ENCODE measurements at places on chromosomes 11 and 22. TPM values are rescaled to one million over a fixed set of nuclear protein-coding genes. Genes with fewer than 3 reads are reported as not detected.

DNA sequence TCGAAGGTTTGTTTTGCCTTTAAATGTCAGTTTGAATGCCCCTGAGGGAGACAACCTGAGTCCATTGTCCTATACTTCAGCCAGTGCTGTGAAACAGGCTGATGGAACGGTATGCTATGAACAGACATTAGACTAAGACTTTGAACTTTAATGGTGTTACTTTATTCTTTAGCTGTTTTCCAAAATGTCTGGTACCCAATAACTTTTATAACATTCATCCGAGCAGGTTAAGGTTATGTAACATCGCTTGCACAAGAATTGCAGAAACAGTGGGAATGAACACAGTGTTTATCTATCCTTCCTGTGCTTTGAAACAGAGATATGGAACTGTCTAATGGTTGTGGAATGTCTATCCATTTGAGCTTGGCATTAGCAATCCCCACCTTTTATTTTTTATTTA lies 12.5 kb upstream of the PTS start:
- H3K27me3 ChIP-seq = peaks cover 9% of the 10 kb centered on the region
- DNase-seq = no peak
- H3K36me3 ChIP-seq = no peaks in the 10 kb centered on the region
- no peak overlapping the region for H3K4me3 ChIP-seq

ROBO4 gene
- not detected for total RNA-seq

FCHSD2 gene
- 30.8 TPM for total RNA-seq

GRCh38 chr11:61503135-61503770 lies 5.3 kb upstream of the LRRC10B start:
- peaks cover 23% of the 10 kb centered on the region for H3K4me1 ChIP-seq
- no peaks in the 10 kb centered on the region for H3K36me3 ChIP-seq
- no peak overlapping the region for H3K27ac ChIP-seq
- DNase-seq = no peak

RFPL3 gene
- total RNA-seq = 0.24 TPM

- peak overlapping the region; percentile 13 for H3K4me3 ChIP-seq
- peak overlapping the region; percentile 50 for H3K27ac ChIP-seq
- H3K27me3 ChIP-seq = no peaks in the 10 kb centered on the region
Measured at GRCh38 chr11:129992161-129992944, 10.3 kb downstream of the PRDM10 start.

DNA sequence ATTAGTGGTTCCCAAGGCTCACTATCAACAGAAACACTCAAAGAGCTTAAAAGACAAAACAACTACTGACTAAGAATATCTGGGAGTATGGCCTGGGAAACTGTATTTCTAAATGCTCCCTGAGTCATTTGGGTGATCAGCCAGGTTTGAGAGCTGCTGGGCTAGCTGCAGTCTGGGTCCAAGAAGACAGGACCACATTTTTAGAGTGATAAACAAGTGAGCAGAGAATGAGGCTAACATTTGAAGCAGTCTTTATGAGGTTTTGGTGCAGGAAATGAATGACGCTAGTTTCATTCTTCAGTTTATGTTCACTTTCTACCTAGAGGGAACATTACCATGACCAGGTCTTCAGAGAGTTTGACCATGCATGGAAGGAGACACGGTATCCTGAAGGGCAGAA lies 97.7 kb downstream of the TEAD1 start:
- peaks cover 46% of the 10 kb centered on the region for H3K4me1 ChIP-seq
- peaks cover 28% of the 10 kb centered on the region for H3K36me3 ChIP-seq
- no peaks in the 10 kb centered on the region for H3K27me3 ChIP-seq
- H3K27ac ChIP-seq = no peak overlapping the region
- H3K4me3 ChIP-seq = no peak overlapping the region
- DNase-seq = no peak

- H3K27me3 ChIP-seq = no peaks in the 10 kb centered on the region
- peaks cover 13% of the 10 kb centered on the region for H3K4me1 ChIP-seq
- no peak overlapping the region for H3K4me3 ChIP-seq
- H3K27ac ChIP-seq = no peak overlapping the region
Measured at GRCh38 chr11:31421820-31422219, 52.2 kb downstream of the DNAJC24 start.
